Gastroesophageal sphincter (tissue), 4 donors: ENCODE measurements at places on chromosomes 1 and 21.

- no peak for ATAC-seq
Measured at GRCh38 chr1:46081206-46081605, 51.2 kb downstream of the PIK3R3 start.

GRCh38 chr1:22880174-22880601, 92.5 kb downstream of the LACTBL1 start:
- no peak for ATAC-seq

- no peak for ATAC-seq
Measured at GRCh38 chr1:8063298-8064036, 37.4 kb upstream of the ERRFI1 start.

DNA sequence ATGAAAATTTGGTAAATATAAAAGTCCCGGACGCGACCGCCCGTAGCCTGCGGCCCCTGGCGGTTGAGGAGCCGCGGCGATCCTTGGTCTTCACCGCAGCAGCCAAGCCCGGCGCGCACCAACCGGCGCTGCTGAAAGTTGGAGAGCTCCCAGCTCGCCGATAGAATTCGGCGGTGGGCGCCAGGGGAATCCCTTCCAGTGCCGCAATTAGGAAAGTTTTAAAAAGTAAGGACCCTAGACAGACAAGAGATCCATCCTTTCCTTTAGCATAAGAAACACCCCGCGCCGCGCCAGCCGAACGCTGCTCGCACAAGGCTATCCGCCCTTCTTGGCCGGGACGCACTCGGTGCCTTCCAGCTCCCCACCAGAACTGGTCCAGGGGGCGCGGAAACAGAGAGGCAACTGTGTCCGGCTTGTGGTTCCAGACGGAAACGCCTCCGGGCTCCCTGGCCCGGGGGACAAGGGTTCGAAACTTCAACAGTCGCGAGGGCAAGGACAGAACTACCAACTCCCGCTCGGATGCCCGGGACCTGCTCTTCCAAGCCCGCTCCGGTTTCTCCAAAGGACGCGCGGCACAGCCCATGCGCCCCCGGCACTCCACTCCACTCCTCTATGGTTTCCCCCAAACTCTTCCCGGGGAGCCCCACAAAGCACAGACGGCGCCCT, 1.7 kb downstream of the FAM78B start:
- peak; percentile 32 for ATAC-seq

DNA sequence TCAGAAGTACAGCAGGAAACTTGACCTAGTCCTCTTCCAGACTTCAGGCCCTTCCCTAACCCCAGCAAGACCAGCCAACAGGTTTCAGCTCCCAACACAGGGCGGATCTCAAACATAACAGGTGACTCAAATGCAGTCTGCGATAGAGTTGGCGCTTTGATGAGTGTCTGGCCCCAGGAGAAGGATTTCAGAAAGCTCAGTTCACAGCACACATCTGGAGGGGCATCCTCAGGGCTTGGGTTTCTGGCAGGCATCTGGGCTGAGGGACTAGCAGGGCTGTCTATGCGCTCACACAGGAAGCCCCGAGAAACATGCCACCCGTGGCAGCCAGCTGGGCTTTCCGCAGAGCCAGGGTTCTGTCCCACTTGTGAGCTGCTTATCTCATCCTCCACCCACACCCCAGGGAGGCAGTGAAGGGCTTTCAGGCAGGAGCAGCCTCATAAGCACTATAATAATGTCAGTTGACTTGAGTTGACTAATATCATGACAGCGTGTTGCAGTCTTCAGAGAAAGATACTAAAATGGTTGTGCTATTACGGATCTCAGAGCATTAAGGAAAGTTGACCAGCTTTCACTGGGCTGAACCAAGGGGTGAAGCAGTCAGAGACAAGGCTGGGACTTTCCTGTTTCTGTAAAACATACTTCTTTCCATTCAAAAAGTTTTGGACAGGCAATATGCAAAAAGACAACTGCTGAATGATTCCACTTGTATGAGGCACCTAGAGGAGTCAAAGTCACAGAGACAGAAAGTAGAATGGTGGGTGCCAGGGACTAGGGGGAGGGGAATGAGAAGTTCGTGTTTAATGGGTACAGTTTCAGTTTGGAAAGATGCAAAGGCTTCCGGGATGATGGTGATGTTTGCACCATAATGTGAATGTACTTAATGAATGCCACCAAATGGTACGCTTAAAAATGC, 233.0 kb upstream of the IRF2BP2 start:
- no peak for ATAC-seq

DNA sequence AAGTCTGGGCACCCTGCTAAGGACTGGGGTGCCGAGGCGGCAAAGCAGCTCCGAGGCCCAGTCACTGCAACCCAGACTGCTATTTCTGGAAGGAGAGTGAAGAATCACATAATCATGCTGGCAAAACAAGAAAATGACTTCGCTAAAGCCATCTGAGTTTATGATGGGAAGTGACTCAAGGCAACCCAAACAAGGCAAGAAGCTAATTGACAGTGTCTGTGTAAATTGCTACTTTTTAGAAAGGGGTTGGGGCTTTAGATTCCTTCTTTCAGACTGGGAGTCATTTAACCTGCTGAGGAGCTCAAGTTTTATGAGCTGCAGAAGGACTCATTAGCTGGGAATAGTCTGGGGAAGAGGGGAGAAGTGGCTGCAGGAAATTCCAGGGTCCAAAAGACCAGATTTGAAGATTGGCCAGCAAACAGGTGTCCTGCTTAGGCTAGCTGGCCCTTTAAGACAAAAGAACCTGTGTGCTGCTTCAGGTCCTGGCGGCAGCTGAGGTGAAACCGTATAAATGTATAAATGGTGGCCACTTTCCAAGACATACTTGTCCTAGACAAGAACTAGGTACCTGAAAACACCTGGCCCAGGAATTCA, 28.1 kb downstream of the TSHB start:
- no peak for ATAC-seq

DNA sequence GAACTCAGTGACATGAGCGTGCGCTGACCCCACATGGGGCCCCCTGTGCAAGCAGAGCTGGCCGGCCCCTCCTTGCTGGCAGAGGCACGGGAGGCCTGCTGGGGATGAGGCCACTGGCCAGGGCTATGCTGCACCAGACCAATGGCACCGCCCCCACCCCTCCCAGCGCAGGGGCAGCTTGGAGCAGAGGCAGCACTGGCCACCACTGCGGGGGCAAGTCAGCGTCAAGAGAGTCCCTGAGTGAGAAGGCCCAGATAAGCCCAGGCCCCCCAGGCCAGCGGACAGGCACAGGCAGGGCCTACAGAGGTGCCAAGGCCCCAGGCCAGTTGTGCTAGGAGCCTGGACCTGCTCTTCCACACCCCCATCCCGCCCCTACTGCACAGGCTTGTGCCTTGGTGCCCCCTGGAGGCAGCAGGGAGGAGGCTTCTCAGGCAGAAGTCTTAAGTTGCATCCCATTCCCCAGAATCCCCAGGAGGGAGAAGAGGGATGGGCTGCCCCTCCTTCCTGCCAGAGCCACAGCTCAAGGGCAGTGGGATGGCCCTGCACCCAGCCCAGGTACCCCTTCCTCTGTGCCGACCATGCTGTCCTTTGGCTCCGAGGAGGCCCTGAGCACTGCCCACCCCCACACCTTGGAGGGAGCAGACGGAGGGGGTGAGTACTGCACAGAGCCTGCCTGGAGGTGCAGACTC, 35.8 kb downstream of the EPHX1 start:
- ATAC-seq, result peak; percentile 86

GRCh38 chr1:65792669-65793358, at the start of gene PDE4B:
Gene PDE4B (plus strand): TSS chr1:65792895.
- ATAC-seq, result peak; percentile 35

GRCh38 chr1:12502336-12503109, 115.5 kb downstream of the DHRS3 start:
- no peak for ATAC-seq

DNA sequence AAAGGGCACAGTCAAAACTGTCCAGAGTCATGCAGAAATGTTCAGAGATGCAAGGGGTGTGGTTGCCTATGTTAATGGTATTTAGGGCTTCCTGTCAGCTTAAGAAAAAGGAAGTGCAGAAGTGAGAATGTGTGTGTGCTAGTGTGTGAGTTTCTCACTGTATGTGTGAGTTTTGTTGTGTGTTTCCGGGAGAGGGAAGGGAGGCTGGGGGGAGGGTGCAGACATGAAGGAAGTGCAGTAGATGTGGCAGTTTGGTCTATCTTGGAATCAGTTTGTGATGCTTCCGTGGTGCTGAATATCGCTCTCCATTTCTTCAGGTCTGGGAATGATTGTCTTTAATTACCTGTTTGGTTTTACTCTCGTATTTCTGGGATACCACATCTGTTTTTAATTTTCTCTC, 16.5 kb upstream of the ATP6V1G3 start:
- ATAC-seq, result peak; percentile 28

- ATAC-seq, result no peak
Measured at GRCh38 chr1:107741242-107741641, 223.7 kb downstream of the VAV3 start.

DNA sequence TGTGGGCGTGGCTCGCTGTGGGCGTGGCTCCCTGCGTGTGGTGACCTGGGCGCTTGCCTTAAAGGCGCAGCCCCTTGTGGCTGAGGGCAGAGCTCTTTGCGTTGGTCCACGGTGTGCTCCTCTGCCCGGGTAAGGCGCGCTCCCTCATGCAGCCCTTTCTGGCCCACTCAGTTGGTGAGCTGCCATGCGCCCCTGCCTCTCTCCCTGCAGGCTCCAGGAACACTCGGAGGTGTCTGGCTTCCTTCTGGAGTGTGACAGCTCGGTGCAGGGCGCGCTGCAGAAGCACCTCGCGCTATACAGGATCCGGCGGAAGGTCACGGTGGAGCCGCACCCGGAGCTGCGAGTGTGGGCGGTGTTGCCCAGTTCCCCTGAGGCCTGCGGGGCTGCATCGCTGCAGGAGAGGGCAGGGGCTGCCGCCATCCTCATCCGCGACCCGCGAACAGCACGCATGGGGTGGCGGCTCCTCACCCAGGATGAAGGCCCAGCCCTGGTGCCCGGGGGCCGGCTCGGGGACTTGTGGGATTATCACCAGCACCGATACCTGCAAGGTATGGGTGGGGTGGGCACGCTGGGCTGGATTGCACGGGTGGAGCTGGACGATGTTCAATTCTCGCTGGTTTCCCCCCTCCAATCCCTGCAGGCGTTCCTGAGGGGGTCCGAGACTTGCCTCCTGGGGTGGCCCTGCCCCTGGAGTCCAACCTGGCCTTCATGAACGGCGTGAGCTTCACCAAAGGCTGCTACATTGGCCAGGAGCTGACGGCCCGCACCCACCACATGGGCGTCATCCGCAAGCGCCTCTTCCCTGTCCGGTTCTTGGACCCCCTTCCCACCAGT, 9.1 kb downstream of the IBA57 start:
- no peak for ATAC-seq

DNA sequence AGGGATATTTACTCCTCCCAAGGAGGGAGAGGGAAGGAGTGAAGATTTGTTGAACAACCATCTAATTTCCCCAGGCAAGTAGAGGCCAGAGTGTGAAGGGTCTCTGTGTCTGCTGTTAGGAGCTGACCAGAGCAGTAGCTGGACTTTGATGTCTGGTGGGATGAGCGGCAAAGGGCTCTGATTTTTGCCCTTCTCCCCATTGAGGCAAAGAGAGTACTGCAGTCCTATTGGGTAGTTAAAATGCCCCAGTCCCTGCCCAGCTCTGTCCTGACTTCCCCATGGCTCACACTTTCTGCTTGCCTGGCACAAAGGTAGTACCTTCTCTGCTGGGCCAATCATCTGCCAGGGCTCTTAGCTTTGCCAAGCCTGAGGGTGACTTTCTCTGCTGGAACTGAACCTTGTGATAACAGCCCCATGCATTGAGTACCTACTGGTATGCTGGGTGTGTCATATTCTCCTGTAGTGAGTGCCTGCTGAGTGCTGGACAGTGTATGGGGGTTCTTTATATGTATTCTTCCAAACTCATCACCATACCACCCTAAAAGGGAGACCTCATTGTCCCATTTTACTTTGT, 64.0 kb upstream of the SELENON start:
- ATAC-seq, result no peak

DNA sequence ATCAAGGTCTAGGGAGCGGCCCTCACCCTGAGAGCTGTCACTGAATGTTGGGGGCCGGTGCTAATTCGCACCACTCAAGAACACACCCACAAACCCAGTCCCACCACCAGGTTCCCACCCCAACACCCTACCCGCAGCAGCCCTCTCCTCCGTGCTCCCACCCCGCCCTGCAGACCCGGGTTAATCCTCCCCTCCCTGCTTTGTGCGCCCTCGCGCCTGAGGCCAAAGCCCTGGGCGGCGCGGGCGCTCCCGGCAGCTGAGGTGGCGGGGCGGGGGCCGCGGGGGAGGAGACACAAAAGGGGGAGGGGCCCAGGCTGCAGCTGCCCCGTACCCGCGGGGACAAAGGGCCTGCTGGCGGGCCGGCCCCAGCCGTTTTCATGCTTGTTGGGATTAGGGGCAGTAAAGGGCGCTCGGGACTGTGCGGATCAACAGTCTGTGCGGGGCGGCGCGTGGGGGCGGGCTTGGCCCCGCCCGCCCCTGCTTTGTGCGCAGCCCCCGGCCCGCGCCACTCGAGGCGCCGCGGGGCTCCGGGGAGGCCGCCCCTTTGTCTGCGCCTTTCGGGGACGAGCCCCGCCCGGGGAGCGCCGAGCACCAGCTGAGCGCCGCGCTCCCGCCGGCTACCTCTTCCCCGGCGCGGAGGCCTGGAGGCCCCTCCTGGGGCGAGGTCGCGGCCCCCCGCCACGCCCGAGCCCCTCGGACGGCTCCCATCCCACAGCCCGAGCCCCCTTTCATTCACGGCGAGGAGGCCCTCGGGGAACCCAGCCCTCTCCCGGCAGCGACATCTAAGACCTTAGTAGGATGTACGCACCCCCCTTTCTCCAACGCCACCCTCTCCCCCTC, 10.9 kb downstream of the C1orf216 start:
- ATAC-seq, result peak; percentile 43

- no peak for ATAC-seq
Measured at GRCh38 chr1:150562446-150563339, 13.5 kb downstream of the ADAMTSL4 start.

DNA sequence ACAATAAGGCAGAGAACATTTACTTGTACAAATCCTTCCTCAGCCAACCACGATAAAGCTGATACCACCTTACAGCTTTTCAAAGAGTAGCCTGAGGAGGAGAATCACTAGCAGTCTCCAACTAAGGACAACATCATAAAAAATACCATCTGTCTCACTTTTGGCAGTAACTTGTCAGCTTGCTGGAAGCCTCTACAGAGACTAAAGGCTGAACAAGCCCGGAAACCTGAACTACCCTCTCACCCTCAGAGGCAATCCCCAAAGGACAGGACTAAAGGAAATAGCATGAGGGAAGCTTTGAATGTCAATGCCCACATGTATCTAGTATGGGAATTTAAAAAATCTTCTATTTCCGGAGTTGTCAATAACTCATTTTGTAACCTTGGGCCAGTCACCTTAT, 10.6 kb downstream of the SRSF4 start:
- no peak for ATAC-seq

- ATAC-seq, result peak; percentile 46
Measured at GRCh38 chr1:233327651-233328141, at the start of gene MAP3K21. Gene MAP3K21 (plus strand): TSS chr1:233327724. CDS start chr1:233328029, 305 bp downstream.

DNA sequence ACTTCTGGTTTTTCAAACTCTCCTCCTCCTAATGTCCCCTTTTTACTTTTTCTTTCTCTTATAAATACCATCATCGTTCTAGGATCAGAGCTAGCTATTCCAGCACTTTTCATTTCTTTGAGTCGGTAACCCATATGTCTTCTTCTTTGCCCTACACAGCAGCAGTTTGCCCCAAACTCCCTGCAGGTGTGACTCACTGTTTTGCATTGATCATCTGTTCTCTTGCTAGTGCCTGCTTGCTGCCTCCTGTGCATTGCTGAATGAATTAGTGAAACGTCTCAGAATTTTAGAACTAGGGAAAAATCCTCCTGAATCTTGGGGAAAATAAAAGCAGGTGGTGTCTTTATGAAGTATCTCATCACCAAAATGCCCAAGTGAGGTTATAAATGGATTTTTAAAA, 21.7 kb downstream of the KCNK2 start:
- no peak for ATAC-seq
